Type B pancreatic cell (in vitro differentiated cells): ENCODE measurements at places on chromosomes 4 and X. TPM values are rescaled to one million over a fixed set of nuclear protein-coding genes. Genes with fewer than 3 reads are reported as not detected.

Gene CCDC160
- 0.55 and 1.8 TPM in 2 replicates for total RNA-seq

Gene SPANXD
- total RNA-seq = not detected in 2 replicates

Gene COX7B2
- total RNA-seq = not detected in 2 replicates

Gene NSD2
- 70.6 and 156 TPM in 2 replicates for total RNA-seq

Gene UCP1
- total RNA-seq = 0.41 TPM in 1 of 2 replicates, not detected in the other

Gene GLRB
- total RNA-seq = 5.0 and 5.2 TPM in 2 replicates

Gene ENAM
- total RNA-seq = 0.17 and 0.41 TPM in 2 replicates
